ENCODE measurements at places on chromosomes 3 and 15.

GRCh38 chr3:16142350-16143025 is 32.0 kb upstream of the GALNT15 start:
- DNase-seq = no peak

GRCh38 chr3:123907720-123908119 is 23.6 kb upstream of the MYLK start:
- DNase-seq = no peak

GRCh38 chr3:124174910-124175874 is 183.3 kb upstream of the ROPN1 start:
- DNase-seq = no peak

DNA sequence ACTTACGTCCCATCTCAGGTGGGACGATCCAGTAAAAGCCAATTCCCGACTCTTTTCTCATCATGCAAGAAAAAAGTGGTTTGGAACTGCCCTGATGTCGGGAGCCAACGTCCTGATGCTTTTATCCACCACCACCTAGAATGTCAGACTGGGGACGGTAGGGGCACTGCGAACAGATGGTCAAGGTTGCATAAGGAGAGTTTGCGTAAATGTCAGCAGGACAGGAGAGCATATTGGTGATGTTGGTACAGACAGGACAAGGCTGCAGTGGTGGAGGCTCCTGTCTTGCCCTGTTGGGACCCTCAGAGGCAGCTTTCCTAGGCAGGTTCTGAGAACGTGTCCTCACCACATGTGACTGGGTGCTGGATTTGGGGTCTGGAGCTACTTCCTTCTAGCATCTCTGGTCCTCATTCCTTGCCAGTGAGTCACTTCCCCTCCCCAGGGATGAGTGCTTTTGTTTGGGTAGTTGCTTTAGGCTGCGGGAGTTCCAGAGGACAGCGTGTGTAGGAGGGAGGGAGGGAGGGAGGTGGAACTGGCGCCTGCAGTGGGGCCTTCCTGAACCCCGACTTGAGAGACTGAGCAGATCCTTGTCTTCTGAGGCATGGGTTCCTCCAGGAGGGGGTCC is 21.0 kb downstream of the THSD4 start:
- peak; percentile 85 for DNase-seq

DNA sequence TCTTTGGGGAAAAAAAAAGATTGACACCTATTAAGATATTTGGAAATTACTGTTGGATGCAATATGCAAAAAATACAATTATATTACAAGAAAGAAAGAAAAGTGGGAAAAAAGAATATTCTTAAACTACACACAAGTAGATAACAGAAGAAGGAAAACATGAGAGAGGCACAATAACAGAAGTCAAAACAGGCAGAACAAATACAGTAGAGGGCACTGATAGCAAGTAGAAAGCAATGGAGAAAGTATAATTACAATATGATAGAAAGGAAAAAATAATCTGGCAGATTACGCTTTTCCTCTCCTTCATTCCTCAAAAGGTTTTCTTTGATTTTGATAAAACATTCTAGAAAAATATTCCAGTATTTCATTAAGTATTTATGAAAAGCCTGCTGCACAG is 72.1 kb downstream of the ADAM10 start:
- no peak for DNase-seq

GRCh38 chr3:128970740-128971047 is 23.2 kb downstream of the CFAP92 start:
- peak; percentile 19 for DNase-seq

DNA sequence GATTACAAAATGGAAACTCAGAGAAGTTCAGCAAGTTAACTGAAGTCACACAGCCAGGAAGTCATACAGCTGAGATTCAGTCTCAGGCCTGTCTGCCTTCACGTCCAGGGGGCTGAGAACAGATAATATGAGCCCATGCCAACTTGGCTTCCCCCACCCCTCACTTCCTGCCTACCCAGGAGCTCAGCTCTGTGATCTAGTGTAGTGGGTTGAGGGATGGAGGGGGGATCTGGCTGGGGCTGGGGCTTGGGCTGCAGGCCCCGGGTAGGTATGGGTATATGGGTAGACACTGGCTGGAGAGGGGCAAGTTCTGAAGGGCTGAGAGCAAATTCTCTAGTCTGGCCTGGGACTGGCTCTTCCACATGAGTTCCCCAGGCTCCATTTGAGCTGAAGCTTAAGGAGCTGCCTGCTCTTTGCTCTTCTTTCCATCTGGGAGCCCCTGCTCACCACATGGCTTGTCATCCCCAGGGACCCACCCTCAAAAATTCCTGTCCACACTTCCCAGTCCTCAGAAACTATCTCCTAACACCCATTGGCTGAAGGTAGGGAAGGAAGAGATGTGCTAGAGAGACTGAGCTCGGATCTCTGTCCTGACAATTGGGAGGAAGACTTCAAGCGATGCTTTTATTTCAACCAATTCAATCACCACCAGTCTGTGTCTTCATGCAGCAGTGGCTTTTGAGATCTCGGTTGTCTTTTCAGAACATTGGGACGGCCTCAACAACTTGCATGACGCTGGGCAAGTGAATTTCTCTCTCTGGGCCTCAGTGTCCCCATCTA is 2.0 kb downstream of the RASGRF1 start:
- no peak for DNase-seq

GRCh38 chr15:83940136-83940535 is 286.2 kb downstream of the ADAMTSL3 start:
- DNase-seq = no peak

All from kidney capillary endothelial cell (primary cell).